ENCODE measurements at places on chromosomes 1 and 21.

- no peak for DNase-seq
These were observed 2.2 kb downstream of the CRYBG2 start for GRCh38 chr1:26351590-26352337.

- no peak for DNase-seq
These were observed 16.0 kb downstream of the NPHP4 start for GRCh38 chr1:5976231-5976630.

- no peak for DNase-seq
These were observed 3.0 kb downstream of the TCHH start for GRCh38 chr1:152112101-152112884.

DNA sequence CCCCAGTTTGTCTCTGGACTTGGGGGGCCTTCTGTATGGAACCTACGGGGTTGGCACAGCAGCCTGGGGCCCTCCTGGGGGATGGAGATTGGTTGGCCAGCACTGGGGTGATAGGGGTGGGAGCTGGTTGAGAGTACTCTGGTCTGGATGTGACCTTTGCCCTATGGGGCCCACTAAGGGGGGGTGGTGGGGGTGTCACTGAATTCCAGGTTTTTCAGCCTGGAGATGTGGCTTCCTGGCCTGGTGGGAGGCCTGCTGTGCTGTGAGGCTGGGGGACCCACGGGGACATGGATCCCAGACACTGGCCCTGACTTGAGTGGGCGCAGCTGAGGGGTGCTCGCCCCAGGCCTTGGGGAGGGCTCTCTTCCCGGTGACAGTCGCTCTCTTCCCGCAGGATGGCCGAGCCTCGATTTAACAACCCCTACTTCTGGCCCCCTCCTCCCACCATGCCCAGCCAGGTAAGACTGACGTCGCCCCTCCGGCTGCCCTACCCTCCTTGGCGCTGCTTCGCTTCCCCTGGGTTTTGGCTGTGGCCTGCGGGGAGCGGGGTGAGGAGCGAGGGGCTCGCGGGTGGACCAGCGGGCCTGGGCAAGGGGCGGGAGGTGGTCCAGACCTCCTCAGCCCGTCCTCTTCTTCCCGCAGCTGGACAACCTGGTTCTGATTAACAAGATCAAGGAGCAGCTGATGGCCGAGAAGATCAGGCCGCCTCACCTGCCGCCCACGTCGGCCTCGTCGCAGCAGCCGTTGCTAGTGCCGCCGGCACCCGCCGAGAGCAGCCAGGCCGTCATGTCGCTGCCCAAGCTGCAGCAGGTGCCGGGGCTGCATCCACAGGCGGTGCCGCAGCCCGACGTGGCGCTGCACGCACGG lies 19.6 kb downstream of the ZNF362 start:
- DNase-seq = no peak

GRCh38 chr1:246602194-246602593 lies 35.9 kb downstream of the CNST start:
- no peak for DNase-seq

DNA sequence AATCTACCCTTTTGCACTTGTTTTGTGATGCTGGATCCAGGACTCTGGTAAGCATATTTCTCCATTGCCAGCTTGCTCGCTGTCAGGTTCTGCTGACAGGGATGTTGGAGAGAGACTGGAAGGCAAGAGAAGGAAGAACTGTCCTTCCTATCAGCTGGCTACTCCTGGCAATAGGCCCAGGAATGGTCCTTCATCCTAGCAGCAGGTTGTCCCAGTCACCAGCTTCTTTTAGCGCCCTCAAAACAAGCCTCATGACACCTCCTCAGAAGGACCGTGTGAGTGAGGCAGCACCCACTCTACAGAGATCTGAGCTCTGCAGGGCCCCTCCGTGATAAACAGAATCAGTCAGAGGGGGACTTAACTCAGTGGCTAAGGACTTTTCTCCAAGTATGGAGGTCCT lies 33.1 kb upstream of the SLAMF9 start:
- DNase-seq = no peak

- no peak for DNase-seq
These were observed 33.6 kb upstream of the CD34 start for GRCh38 chr1:207944571-207944970.

GRCh38 chr1:18900303-18900841 lies 2.0 kb downstream of the ALDH4A1 start:
- DNase-seq = no peak

GRCh38 chr1:111696330-111696729 lies 42.9 kb downstream of the INKA2 start:
- no peak for DNase-seq

DNA sequence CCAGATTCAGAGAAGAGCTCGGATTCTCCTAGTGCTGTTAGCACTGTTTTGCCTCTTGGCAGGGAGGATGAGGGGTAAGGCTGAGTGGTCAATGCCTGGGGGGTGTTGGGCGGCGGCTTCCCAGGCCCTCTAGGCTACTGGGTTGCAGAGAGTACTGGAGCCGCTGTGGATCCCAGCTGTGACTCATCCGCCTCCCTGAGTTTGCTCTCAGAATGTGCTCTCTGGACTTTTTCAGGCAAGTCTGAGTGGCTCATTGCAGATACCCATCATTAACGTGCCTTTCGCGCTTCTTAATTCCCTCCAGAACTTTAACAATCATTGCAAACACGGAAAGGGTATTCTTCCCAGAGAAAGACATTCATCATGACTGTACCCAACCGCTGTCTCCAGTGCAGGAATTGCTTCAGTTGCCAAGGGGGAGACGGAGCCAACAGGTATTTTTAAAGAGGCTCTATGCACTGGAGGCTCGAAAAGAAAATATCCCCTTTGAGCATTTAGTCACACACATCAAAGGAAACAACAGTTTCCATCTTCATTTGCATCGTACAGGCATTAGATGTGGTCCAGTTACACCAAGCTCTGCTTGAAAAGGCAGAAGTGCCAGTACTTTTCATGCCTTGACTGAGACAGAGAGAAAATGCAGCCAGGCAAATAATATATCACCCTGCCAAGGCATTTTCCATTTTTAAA lies 14.4 kb upstream of the CAMTA1 start:
- DNase-seq = no peak

GRCh38 chr1:9960706-9961562 lies 17.7 kb downstream of the NMNAT1 start:
- DNase-seq = no peak

- no peak for DNase-seq
These were observed 27.2 kb downstream of the KIF26B start for GRCh38 chr1:245182028-245182427.

DNA sequence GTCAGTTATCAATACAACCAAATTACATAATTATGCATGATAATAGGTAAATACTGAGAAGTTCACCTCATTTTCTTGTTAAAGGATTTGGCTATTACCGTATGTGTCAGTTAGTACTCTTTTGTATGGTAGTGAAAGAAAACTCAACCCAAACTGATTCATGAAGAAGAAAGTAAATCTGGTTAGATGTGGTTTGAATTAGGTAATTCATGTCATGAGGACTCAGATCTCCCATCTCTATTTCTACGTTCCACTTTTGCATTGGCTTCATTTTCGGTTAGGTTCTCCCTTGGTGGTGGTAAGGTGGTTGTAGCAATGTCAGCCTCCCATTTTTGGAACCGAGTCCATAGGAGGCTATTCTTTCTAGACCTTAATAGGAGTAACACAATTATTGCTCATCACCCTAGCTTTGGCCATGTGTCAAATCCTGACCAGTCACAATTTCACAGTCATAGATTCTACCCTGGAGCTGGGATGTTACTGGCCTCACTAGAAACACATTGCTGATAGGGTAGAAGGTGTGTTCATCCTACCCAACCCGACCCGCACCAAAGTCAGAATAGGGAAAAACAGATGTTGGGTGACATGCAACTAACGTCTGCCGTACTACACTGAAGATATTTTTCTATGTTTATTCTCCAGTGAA lies 97.6 kb downstream of the OSBPL9 start:
- no peak for DNase-seq

DNA sequence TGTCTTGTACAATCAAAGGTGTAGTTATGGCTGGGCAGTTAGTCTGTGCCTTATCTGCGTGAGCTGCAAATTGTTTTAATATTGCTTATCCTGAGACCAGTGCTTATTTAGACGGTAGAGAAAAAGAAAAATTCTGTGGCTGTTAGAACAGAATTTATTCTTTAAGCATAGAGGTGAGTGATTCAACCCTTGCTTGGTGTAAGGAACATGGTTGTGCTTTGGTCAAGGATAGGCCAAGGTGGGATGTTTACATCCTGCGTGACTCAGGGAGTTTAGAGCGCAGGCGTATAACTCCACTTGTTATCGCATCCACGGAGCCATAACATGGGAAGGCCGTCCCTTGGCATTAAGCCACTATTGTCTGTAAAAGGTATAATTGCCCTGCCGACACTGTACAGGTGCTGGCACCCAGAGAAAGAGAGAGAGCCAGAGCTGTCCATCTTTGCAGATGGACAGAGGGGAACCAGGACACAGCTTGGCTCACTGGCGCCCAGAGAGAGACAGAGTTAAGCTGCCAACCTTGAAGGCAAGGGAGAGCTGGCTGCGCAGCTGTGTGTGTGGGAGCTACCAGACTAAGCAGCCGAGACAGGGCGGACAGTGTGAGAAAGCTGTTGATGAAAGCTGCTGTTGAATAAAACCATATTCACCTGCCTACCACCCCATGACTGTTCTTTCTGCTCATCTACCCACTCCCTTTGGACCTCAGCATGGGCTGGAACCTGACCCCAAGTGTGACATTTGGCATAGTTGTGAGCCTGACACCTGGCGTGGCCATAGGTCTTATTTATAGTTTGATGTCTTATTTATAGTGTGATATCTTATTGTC lies 200.4 kb downstream of the DYRK1A start:
- DNase-seq = no peak

GRCh38 chr21:15221799-15222386 lies 157.1 kb upstream of the NRIP1 start:
- no peak for DNase-seq

GRCh38 chr1:97378596-97378995 lies 542.2 kb downstream of the DPYD start:
- DNase-seq = no peak

- DNase-seq = no peak
These were observed 70.8 kb downstream of the TIAM1 start for GRCh38 chr21:31273278-31273677.

DNA sequence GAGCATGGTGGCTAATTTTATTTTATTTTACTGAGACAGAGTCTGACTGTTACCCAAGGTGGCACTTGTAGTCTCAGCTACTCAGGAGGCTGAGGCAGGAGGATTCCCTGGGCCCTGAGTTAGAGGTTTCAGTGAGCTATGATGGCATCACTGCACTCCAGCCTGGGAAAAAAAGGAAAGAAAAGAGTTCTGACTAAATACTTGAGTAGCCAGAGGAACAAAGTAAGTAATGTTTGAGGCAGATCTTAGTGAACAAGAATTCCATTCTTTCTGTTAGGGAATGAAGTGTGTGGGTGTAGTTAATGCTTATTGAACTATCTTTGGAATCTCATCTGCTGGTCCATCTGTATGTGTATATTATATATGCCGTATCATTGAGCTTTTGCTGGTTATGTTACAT lies 13.1 kb upstream of the EVI5 start:
- DNase-seq = no peak

DNA sequence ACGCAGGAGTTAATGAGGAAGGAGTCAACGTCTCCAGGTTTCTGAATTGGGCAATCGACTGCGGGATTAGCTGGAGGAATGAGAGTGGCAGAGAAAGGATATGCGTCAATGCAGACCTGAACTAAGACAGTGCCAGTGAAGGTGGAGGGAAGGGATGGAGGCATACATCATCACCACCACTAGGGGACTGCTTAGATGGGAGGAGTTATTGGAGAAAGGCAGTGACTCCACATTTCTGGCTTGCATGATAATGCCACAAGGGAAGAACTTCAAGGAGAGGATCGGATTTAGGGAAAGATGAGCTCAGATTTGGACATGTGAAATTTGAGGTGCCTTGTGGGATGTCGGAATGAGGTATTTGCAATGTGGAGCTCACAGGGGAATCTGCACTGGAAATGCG lies 17.5 kb downstream of the VASH2 start:
- no peak for DNase-seq

GRCh38 chr1:66557157-66557556 lies 23.2 kb downstream of the SGIP1 start:
- no peak for DNase-seq

- DNase-seq = no peak
These were observed 103.3 kb downstream of the RNF220 start for GRCh38 chr1:44508397-44508745.

DNA sequence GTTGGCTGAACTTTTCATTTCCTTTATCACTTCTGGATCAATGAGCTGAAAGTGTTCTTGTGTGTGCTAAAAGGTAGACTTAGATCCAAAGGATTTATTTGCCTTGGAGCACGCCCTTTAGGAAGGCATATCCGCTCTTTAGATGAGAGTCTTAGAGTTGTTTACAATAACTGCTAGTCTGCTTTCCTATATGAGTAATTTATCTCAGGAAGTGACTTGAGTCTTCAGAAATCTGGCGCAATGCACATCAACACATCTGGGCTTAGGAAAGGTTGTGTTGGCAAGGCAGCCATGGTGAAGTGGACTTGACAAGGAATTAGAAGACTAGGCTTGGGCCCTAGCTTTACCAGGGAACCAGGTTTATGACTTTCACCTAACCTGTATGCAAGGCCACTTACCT lies 204.1 kb upstream of the PTGFR start:
- DNase-seq = no peak

DNA sequence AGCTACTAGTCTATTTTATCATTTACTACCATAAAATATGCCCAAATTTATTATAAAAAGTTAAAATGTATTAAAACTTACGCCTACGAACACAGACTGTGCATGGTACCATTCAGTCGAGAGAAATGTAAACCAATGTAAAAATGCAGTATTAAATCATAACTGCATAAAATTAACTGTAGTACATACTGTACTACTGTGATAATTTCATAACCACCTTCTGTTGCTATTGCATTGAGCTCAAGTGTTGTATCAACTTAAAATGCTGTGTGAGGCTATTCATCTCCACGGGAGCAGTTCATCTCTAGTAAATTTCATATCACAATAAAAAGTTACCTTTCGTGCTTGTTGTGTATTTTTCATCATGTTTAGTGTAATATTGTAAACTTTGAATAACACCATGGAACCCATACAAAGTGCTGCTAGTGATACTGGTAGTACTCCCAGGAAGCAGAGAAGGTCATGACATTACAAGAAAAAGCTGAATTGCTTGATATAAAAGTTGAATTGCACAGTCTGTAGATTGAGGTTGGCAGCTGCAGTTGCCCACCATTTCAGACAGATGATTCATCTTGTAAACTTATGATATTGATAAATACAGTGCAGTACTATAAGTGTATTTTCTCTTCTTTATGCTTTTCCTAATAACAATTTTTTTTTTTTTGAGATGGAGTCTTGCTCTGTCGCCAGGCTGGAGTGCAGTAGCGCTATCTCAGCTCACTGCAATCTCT lies 19.0 kb upstream of the CENPF start:
- no peak for DNase-seq

DNA sequence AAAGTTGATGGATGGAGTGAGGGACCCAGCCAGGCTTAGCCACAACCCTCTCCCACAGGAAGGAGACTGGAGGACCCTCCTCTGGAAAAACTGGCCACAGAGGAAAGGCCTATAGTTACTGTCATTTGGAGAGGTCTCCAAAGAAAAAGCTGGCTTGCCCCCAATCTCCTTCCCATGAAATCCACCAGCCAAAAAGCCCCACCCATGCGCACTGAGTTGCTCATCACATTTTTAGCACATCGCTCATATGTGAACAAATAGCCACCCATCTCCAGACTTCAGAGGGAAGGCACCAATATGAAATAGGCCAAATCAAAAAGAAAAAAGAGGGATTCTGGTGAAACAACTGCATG lies 36.9 kb upstream of the QSOX1 start:
- DNase-seq = no peak

Measured in stimulated activated CD8-positive, alpha-beta memory T cell treated with anti-CD3 and anti-CD28 coated beads, Interleukin-4, amount 100 ng/mL, for 1 hour (primary cell).